ENCODE measurements at places on chromosomes 6 and 20.

GRCh38 chr20:13009682-13010406 is 1.1 kb downstream of the SPTLC3 start:
- DNase-seq, result peak; percentile 88

GRCh38 chr20:37748015-37748414 is 54.2 kb downstream of the CTNNBL1 start:
- no peak for DNase-seq

- no peak for DNase-seq
Observed at GRCh38 chr6:107668743-107669474, 155.2 kb downstream of the SCML4 start.

- no peak for DNase-seq
Observed at GRCh38 chr6:150410906-150411305, 42.1 kb downstream of the IYD start.

GRCh38 chr20:25237610-25238318 is 10.1 kb upstream of the PYGB start:
- no peak for DNase-seq

GRCh38 chr6:170376386-170377043 is 70.0 kb downstream of the FAM120B start:
- no peak for DNase-seq

GRCh38 chr20:53365539-53366075 is 228.0 kb downstream of the ZNF217 start:
- DNase-seq, result no peak

DNA sequence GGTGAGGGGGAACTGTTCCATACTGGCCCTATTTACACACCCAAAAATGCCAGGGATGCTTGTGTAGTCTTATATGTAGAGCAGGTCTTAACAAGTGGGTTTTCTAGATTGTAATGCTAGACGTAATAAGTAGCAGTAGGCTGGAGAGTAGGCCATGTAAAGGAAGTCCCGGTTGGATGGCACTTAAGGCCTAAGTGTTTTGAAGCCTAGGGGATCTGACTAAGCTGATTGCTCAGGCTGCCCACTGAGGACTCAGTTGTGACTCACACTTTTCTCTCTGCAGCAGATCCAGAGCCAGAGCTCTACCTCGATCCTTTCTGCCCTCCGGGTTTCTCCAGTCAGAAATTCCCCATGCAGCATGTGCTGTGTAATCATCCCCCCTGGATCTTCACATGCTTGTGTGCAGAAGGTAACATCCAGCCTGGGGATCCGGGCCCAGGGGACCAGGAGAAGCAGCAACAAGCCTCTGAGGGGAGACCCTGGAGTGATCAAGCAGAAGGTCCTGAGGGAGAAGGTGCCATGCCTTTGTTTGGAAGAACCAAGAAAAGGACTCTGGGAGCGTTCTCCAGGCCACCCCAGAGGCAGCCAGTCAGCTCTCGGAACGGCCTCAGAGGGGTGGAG is 26.6 kb downstream of the ZNF133 start:
- DNase-seq, result no peak

- DNase-seq, result peak; percentile 85
Observed at GRCh38 chr6:3231247-3232016, 4.0 kb upstream of the TUBB2B start.

DNA sequence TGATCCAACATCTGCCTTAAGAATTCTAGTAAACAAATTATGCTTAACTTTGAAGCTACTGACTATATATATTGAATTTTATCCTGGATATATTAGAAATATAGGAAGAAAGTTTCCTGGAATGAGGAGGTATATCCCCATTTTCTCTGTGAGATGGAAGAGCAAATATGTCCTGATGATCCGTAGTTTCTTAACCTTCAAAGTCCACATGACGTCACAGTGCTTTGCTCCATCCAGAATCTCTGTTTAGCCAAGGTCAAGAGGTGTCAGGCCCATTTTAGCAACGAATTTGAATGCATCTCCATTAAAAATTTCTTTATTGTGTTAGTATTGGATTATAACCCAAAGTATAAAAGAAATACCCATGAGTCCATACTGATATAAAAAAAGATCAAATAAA is 162.5 kb downstream of the PRL start:
- no peak for DNase-seq

- DNase-seq, result no peak
Observed at GRCh38 chr6:156556811-156557210, 220.4 kb upstream of the ARID1B start.

DNA sequence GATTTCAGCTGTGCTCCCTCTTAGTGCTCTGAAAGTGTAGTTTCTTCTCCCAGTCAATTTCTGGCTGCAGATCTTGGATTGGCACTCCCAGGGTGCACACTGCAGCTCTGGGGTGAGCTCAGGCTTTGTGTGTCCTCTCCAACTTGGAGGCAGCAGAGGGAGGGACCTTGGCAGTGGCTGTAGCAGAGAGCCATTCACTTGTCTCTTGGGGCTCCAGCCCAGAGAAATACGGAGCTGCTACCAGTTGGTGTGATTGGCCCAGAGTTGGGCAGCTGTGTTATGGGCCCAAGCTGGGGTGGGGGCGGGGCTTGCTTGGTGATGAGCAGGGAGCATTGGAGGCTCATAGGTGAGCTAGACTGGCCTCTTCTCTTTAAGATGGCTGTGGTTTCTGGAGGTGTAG is 65.9 kb downstream of the KLHL32 start:
- DNase-seq, result peak; percentile 70

DNA sequence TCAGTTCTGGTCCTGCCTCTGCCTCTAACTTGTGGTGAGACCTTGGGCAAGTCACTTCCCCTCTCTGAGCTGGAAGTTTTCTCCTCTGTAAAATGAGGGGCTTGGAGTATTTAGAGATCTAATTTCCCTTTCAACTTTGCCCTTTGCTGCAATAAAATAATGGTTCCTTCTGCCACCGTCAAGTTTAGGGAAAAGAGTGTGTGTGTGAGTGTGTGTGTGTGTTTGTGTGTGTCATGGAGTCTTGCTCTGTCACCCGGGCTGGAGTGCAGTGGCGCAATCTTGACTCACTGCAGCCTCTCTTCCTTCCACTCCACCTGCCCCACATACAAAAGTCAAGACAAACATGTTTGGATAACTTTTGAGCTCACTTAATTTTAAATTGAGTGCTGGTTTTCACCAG is 39.2 kb upstream of the PIM1 start:
- no peak for DNase-seq

DNA sequence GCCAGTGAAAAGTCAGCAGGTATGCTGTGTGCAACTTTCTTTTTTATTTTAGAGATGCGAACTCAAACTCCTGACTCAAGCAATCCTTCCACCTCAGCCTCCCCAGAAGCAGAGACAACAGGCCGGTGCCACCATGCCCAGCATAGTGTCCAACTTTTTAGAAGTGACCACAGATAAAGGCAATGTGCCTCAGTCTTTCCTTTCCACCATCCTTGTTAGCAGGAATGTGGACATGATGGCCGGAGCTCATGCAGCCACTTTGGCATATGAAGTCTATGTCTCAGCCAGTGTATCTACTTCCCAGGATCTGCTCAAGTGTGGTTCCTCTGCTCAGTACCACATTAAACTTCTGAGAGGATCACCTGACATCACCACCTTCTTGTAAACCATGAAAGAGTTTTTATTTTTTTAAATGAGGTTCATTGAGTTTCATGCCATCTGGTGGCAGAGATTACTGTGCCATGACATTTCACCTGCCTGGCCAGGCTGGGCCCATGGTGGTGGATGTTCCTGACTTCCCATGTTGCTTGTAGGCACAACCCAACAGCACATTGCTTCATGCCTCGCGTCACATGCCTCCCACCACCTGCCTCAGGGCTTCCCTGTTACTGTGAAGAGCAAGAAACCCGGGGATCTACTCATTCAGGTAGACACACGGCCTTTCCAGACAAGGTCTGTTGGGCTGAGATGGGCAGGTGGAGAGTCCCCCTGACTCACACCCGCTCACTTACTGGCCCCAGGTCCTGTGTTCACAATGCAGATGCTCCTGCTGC is 216.5 kb downstream of the LY86 start:
- no peak for DNase-seq

- DNase-seq, result no peak
Observed at GRCh38 chr20:24859539-24859938, 89.5 kb upstream of the CST7 start.

GRCh38 chr6:128367437-128367836 is 153.0 kb downstream of the PTPRK start:
- no peak for DNase-seq

GRCh38 chr6:149229096-149229495 is 88.4 kb upstream of the TAB2 start:
- DNase-seq, result no peak

DNA sequence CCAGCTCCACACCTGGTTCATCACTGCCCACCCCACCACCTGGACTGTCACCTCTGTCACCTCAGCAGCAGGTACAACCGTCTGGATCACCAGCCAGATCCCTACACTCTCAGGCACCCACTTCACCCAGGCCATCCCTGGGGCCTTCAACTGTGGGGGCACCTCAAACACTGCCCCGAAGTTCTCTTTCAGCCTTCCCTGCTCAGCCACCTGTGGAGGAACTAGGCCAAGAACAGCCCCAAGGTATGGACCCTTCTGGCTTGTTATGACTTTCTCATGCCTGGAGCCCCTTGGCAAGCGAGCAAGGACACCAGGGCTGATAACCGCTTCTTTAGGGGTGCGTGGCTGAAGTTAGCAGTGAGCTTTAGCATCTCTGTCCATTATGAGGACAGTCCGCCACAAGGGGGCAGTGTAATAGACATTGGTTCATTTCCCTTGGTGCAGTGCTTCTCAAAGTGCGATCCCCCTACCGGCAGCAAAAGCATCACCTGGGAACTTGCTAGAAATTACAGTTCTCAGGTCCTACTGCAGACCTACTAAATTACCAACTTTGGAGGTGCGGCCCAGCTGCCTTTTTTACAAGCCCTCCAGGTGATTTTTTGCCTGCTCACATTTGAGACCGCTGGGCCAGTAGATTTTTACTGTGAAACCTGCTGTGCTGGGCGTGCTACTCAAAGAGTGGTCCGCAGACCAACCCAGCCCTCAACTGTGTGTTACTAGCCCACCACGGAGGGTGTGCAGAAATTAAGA is 32.5 kb downstream of the PNPLA1 start:
- peak; percentile 80 for DNase-seq

- peak; percentile 67 for DNase-seq
Observed at GRCh38 chr6:106444777-106445507, 84.4 kb downstream of the CRYBG1 start.

GRCh38 chr6:169801396-169802160 is 50.2 kb downstream of the ERMARD start:
- no peak for DNase-seq

DNA sequence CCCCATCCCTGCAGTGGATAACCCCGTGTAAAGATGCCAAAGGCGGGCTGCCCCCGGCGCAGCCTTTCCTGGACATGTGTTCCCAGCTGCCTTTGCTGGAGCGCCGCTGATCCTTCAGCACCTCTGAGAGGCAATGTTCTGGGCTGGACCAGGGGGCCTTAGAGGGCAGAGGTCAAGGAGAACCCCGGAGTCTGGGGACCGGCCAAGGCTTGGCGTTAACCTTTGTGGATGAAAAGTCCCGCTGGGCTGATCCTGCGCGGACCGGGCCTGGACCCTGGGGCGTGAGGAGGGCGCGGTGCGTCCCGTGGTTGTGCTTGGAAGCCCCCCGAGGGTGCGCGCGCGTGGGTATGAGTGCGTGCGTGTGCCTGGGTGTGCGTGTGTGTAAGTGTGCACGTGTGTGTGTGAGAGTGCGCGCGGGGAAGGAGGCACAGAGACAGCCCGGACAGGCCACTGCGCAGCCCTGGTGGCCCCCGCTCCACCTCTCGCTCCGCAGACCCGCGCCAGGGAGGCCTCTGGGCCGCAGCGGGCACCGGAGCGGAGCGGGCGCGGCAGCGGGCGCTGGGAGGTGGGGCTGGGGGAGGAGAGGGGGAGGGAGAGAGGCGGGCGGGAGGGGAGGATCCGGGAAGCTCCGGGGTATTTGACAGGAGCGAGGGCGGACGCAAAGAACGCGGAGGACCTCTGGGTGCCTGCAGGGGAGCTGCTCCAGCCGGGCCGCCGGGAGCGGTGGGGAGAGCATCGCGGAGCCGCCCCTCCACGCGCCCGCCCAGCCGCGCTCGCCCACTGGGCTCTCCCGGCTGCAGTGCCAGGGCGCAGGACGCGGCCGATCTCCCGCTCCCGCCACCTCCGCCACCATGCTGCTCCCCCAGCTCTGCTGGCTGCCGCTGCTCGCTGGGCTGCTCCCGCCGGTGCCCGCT is at the start of gene SMOC2:
TSS of gene SMOC2 (plus strand) at position 665 of the 914 bp plus-strand sequence. CDS start at position 852, 187 bp downstream.
- no peak for DNase-seq

DNA sequence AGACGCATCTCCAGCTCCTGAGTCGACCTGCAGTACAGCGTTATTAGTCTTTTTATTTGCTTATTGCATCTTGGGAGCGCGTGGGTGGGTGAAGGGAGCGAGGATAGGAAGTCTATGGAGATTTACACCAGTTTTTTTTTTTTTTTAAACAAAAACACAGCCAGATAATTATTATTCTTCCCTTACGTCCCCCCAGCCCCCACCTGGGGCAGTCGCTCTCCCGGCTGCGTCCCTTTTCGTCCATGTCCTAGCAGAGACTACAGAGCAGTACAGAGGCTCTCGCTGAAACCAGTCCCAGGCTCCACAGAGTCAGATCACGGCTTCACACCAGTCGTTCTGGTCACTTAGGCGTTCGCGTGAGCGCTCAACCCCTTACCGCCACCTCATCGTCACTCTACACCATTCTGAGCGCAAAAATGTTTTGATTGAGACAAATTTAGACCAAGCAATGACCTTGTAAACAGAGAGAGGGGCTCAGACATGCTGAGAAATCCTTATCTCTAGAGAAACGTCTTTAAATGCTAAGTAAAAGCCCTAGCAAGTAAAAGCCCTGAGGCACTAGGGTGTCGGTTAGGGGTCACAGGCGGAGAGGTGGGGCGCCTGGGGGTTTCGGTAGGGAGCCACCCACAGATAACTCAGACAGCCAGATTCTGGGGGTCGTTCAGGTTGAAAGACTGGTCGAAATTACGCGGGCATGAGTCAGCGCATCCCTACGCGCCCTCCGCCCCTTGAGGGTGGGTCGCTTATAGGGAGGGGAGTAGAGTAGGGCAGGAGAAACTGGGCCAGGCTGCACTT is 975 bp upstream of the PPT2 start:
- DNase-seq, result peak; percentile 50

DNA sequence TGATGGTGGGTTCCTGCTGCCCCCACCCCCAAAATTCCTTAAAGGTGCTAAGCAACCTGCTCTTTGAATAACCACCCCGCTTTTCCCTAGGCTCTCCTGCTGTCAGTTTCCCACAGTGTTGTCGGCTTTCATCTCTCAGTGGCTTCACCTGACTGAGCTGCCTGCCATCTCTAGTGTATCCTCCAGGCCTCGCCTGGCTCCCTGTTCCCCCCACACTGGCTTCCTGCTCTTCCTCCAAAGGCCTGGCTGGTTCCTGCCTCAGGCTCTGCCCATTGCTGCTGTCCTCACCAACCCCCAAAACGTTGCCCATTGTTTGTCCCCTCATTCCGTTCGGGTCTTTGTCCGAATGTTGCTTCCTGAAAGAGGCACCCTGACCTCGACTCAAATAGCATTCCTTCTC is 93.8 kb upstream of the POPDC3 start:
- no peak for DNase-seq

- DNase-seq, result no peak
Observed at GRCh38 chr6:111593512-111593816, 12.2 kb downstream of the TRAF3IP2 start.

- DNase-seq, result no peak
Observed at GRCh38 chr6:120211955-120212792, 862.6 kb upstream of the MAN1A1 start.
